ENCODE measurements at places on chromosomes 6 and 20. TPM values are rescaled to one million over a fixed set of nuclear protein-coding genes. Genes with fewer than 3 reads are reported as not detected.

C6orf89 gene
- 37.5 TPM for total RNA-seq

BNIP5 gene
- total RNA-seq: not detected

MOCS1 gene
- total RNA-seq: 11.9 TPM

SMLR1 gene
- not detected for total RNA-seq

LGSN gene
- total RNA-seq: not detected

E2F3 gene
- 4.8 TPM for total RNA-seq

KCNK15 gene
- 1.6 TPM for total RNA-seq

NNAT gene
- 1.2 TPM for total RNA-seq

TGM3 gene
- not detected for total RNA-seq

SIGLEC1 gene
- total RNA-seq: not detected

DCDC2 gene
- 6.1 TPM for total RNA-seq

SLC17A1 gene
- total RNA-seq: not detected

PI3 gene
- not detected for total RNA-seq

ULBP2 gene
- total RNA-seq: 2.6 TPM

DEFB115 gene
- not detected for total RNA-seq

L3MBTL3 gene
- 5.0 TPM for total RNA-seq

NKAIN2 gene
- total RNA-seq: not detected

XKR7 gene
- not detected for total RNA-seq

SAMD3 gene
- total RNA-seq: 14.4 TPM

HACE1 gene
- 26.3 TPM for total RNA-seq

TNF gene
- total RNA-seq: not detected

GSTA3 gene
- not detected for total RNA-seq

MEI4 gene
- total RNA-seq: not detected

CYB5R4 gene
- total RNA-seq: 4.5 TPM

PTCRA gene
- total RNA-seq: not detected

DDRGK1 gene
- 32.5 TPM for total RNA-seq

C20orf144 gene
- 0.11 TPM for total RNA-seq

KIF25 gene
- not detected for total RNA-seq

STMND1 gene
- not detected for total RNA-seq

CDSN gene
- not detected for total RNA-seq

SKIC2 gene
- total RNA-seq: 50.1 TPM
